ENCODE measurements at places on chromosomes 16 and 17.
A peak's percentile ranks its signal among the peaks of the same experiment; 100 is the strongest.

DNA sequence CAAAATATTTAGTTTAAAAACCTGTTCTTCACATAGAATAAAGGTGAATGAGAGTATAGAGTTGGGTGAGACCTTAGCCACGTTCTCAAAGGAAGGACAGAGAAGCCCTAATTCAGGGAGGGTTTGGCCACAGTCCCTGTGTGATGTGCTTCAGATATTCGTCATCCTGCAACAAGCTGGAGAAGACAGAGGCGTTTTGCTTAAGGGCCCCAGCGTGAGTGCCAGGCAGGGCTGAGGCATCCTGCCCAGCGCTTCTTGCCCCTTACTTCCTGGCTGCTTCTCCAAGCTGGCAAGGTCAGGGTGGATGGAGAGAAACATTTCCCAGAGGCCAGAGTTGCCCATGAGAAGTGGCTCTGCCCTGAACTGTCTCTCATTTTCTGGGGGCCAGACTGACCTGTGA is 46.9 kb downstream of the AXIN2 start:
- DNase-seq: no peak

DNA sequence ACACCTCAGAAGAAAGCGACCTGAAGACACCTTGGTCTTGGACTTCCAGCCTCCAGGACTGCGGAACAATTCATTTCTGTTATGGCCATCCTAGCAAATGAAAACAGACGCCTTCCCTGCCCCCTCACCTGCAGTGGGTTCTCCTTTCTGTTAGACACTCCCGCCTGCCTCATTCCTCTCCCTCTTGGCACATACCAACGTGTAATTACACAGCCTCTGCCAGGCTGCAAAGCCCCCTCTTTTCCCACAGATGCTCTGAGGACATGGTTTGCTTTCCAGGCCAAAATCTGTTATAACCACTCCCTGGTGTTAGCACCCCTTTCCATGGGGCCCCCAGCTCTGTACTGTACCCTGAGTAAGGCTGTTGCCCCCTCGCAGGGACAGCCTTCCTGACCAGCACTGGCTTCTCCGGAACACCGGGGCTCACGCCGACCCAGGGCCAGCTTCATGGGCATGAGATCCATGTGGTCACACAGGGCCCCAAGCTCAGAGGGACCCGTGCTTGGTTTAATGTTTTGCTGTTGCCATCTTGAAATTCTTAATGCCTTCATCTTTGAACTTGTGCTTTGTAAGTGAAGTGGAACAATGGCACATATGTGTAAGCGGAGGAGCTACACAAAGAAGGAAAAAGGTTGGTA is 64.1 kb downstream of the SDK2 start:
- no peak for DNase-seq

- no peak for DNase-seq
These were observed 11.3 kb downstream of the SSTR2 start for GRCh38 chr17:73175962-73176565.

DNA sequence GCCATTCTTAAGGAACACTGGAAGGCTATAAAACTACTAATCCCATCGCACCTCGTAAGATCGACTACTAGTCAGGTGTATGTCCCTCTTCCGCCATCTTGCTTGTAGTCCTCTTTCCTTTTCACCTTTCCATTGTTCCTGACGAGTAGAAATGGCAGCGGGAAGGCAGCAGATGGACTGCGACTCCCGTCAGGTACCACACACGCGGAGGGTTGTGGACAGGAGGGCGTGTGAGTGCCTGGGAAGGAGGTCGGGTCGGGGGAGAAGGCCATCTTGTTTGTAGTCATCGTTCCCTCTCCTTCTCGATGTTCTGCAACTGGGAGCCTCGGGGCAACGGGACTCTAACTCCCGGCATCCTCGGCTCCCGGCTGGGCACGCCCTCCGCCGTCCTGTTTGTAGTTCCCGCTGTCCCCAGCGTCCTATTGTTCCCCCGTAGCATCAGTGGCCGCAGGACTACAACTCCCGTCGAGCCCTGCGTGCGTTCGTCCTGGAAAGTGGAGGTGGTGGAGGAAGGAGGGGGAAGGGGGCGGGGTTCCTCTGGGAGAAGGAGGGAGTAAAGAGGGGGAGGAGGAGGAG is 324 bp upstream of the FBXL19 start:
- DNase-seq: peak; percentile 98

GRCh38 chr16:47370536-47370935 is 90.3 kb downstream of the ITFG1 start:
- no peak for DNase-seq

- no peak for DNase-seq
These were observed 19.2 kb downstream of the CIITA start for GRCh38 chr16:10896165-10896564.

- DNase-seq: no peak
These were observed 7.6 kb downstream of the LMF1 start for GRCh38 chr16:962901-963814.

GRCh38 chr17:34859652-34860051 is 101.6 kb downstream of the CCT6B start:
- no peak for DNase-seq

- DNase-seq: no peak
These were observed 1.1 kb upstream of the UBE2I start for GRCh38 chr16:1308036-1308976.

DNA sequence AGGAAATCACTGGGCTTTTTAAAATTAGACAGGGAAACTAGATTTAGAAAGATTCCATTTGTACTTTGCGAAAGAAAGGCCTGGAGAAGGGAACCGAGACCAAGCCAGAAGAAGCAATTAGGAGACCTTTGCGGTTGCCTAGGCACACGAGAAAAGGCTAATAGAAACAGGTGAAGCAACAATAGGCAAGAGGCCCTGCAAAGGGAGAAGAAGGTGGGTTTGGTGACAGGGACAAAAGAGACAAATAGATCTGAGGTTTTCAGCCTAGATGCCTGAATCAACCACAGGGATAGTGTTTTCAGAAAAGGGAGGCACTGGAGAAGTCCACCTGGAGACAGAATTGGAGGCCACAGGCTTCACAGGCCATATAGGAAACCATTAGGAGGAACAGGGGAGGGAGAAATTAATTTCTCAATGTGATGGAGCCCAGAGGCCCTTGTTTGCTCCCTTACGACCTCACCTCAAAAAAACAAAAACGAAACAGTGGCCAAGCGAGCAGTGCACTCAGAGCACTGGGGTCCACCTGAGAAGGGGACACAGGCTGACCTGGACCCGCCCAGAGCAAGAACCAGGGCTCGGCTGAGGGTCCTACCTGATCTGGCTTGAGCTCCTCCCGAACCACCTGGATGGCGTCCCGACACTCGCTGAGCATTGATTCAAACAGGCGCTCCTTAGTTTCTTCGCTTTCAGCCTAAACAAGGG is 22.3 kb downstream of the SRP68 start:
- no peak for DNase-seq

GRCh38 chr17:40545660-40546059 is 19.6 kb downstream of the CCR7 start:
- no peak for DNase-seq

- DNase-seq: peak; percentile 39
These were observed at the start of gene THRA for GRCh38 chr17:40062329-40063186. Gene THRA, plus strand, starts transcription at chr17:40062965. Its CDS starts 11,524 bp downstream, at chr17:40074489.

DNA sequence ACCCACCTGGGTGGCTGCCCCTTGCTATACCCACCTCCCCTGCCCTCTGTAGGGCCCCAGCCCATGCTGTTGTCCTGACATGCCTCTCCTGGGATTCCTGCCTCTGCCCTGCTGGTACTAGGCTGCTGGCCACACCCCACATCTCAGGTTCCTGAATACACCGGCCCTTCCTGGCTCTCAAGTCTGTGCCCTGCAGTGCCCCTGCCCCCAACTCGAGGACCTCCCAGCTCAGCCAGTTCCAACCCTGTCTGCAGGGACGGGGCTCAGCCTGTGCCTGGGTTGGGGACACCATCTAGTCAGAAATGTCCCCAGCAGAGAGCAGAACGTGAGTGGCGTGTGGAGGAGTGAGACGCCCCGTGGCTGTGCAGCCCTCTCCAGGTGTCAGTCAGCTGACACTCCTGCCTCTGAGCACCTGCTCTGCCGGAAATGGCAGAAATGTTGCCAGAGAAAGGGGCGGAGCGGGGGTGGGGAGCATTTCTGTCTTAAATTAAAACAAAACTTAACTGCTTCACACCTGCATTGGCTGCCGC is 28.7 kb downstream of the ACSF3 start:
- DNase-seq: peak; percentile 51

GRCh38 chr16:53559270-53559951 is 56.4 kb upstream of the AKTIP start:
- no peak for DNase-seq

DNA sequence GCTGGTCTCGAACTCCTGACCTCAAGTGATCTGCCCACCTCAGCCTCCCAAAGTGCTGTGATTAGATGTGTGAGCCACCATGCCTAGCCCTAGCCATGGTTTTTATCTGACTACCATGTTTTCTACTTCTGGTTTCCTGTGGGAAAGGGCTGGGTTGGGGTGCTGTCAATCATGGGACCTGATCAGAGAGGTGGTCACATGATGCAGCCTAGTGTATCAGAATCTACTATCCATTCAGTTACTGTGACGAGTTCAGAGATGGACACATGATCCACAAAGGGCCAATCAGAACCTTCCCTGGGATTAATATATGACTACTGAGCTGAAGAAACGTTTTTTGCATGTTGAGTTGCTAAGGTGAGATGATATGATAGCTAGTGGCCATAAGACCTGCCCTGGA is 59.1 kb downstream of the ABCC6 start:
- DNase-seq: no peak

DNA sequence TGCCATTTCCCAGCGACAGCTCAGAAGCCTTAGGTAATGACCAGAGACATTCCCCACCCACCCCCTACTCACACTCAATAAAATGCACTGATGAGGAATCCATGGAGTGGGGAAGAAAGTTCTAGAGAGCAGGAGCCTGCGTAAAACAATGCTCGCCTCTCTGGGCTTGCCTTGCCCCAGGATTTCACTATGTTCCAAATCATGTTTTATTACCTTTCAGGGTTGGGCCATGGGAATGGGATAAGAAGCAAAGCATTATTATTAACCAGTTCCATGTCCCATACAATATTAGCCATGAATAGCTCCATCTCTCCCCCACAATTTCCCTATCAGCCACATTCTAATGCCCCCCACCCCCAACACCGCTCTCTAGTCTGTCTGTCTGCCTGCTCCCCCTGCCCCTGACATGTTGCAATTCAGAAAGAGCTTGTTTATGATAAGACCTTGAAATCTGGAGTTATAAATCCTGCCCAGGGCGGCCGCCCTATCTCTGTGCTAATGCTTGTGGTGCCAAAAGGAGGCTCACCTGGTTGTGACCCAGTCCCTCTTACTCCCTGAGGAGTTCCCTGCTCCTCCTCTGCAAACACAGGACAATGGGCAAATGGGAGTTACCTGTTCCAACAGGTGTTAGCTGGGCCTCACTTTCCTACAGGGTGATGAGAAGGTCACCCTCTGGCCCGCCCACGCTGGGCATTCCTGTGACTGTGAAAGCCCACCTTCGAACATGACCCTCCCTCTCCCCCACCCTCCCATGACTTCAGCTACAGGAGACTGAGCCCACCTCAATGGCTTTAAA is 28.0 kb upstream of the DDX52 start:
- DNase-seq: no peak

GRCh38 chr17:48429638-48430586 is at the start of gene SKAP1:
Gene SKAP1, minus strand, starts transcription at chr17:48430214.
- no peak for DNase-seq

DNA sequence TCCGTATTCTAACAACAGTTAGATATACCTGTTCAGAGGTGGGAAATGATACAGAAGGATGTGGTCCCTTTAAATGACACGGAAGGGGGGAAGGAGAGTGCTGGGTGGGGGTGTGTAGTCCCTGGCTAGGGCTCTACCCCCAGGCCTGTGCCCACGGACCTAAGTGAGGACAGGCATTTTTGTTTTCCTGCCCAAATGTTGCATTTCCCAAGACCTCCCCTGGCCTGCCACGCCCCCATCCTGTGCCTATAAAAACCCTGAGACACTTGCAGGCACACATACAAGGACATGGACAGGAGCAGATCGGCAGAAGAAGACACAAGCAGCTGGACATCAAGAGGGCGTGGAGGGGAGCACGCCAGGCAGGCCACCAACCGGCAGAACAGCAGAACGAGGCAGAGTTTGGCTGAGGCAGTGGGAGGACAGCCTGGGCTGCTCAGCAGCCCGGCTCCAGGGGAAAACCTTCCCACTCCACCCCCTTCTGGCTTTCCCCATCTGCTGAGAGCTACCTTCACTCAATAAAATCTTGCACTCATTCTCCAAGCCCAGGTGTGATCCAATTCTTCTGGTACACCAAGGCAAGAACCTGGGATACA is 13.3 kb upstream of the MPP2 start:
- DNase-seq: no peak

- DNase-seq: no peak
These were observed 3.6 kb downstream of the GRIN2C start for GRCh38 chr17:74856112-74856511.

DNA sequence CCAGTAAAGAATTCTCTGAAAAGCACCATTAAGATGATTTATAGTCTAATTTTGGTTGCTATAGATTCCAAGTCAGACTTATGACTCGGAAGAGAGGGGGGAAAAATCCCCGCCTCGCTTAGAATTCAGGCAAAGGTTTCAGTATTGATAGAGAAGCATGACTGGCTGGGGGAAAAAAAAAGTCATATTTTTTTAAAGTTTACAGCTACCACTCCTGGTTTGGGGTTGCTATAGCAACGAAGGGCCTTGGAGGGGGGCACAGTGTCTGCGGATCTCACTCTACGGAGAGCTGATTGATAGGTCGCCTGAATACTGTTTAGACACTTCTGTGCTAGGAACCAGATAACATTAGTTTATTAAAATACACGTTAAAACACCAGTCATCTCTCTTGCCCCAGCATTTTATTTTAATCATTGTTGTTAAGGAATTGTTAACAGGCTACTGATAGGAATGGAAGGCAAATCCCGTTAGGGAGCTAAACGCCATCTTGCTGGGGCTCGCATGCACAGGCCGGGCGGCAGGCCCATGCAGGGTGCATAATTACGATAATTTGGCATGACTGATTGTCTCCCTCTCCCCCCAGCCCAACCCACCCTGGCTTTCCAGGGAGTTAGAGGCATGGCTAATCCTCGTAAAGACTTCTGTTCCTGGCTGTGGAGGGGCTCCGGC is 380.0 kb upstream of the XYLT1 start:
- no peak for DNase-seq

DNA sequence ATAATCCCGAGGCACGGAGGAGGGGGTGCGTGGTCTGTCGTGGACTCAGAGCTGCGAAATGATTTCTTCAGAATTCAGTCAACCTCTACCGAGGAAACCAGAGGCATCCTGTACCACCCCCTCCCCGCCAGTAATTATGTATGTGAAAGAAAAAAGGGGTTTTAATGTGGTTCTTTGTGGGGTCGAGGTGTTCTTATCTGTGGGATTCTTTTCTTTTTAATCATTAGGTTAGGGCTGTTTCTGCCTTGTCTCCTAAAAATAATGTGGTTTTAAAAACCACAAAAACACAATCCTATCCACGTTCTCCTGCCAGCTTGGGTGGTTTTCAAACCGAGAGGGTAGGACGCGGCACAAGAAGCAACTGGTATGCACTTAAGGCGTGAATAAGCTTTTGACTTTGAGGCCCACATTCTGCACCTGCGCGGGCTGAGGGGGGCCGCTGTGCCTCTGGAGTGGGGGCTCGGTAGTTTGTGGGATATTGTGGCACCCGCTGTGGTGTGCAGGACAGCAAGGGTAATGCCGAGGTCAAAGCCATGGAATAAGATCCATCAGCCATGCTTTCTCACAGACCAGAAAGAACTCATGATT is 1.0 kb downstream of the SLC47A1 start:
- no peak for DNase-seq

GRCh38 chr17:48463526-48463925 is 33.5 kb upstream of the SKAP1 start:
- no peak for DNase-seq

- no peak for DNase-seq
These were observed 22.5 kb downstream of the CCR7 start for GRCh38 chr17:40542558-40543411.

GRCh38 chr16:57774705-57775285 is 27.5 kb downstream of the KIFC3 start:
- no peak for DNase-seq

GRCh38 chr16:23301251-23302044 is 654 bp upstream of the SCNN1B start:
- no peak for DNase-seq

All from NCI-H1105 (cell line).